ENCODE measurements at places on chromosomes 3 and 15. TPM values are rescaled to one million over a fixed set of nuclear protein-coding genes. Genes with fewer than 3 reads are reported as not detected.

DNA sequence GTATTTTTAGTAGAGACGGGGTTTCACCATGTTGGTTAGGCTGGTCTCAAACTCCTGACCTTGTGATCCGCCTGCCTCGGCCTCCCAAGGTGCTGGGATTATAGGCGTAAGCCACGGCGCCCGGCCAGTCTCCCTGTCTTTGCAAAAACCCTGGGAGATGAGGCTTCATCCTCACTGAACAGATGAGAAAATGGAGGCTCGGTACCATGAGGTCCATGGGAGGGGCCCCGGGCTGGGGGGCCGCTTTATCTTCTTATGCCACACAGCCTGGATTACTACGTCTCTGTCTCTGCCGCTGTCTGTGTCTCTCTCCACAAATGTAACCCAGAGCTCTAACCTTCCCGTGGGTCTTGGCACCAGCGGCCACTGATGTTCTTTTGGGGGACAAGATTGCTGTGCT lies 39.1 kb downstream of the ABTB1 start:
- peaks cover 28% of the 10 kb centered on the region for H3K4me1 ChIP-seq
- H3K27ac ChIP-seq: no peak overlapping the region
- no peaks in the 10 kb centered on the region for H3K27me3 ChIP-seq
- no peak for DNase-seq
- H3K4me3 ChIP-seq: no peak overlapping the region
- H3K36me3 ChIP-seq: no peaks in the 10 kb centered on the region

DNA sequence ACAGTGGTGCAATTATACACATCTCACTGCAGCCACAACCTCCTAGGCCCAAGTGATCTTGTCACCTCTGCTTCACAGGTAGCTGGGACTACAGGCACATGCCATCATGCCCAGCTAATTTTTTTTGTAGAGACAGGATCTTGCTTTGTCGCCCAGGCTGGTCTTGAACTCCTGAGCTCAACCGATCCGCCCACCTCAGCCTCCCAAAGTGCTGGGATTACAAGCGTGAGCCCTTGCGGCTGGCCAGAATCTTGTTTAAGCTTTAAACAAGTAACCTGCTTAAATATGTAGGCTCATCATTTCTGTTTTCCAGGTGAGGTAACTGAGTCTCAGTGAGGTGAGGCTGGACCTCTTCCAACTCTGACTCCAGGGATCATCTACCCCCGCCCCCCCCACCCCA lies 7.7 kb upstream of the PSTPIP1 start:
- H3K36me3 ChIP-seq: no peaks in the 10 kb centered on the region
- H3K27ac ChIP-seq: no peak overlapping the region
- no peak for DNase-seq
- no peaks in the 10 kb centered on the region for H3K27me3 ChIP-seq
- H3K4me1 ChIP-seq: no peaks in the 10 kb centered on the region

DNA sequence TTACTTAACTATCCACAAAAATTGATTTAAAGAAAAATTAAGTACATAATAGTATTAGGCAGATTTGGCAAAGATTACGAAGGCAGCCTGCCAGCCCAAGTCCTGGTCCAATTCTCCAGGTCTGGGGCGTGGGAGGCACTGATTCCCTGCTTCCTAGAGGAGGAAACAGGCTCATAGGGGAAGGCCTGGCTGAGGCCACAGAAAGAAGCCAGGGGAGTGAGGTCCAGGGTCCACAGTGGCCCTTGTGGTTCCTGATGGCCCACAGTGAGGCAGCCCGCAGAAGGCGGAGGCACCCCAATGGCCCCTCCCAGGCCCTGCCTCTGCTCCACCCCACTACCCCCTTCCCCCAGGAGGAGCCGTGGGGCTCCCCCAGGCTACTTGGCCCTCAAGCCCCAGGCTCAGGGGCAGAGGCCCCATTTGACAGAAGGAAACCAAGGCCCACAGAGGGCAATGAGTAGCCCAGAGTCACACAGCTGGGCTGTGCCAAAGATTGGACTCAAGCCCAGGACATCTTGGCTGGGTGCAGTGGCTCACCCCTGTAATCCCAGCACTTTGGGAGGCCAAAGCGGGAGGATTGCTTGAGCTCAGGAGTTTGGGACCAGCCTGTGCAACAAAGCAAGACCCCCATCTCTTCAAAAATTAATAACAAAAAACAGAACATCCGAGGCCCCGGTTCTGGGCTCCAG lies 21.0 kb downstream of the H1-8 start:
- H3K4me1 ChIP-seq: peaks cover 31% of the 10 kb centered on the region
- H3K27me3 ChIP-seq: no peaks in the 10 kb centered on the region
- H3K4me3 ChIP-seq: no peak overlapping the region
- peaks cover 61% of the 10 kb centered on the region for H3K36me3 ChIP-seq
- H3K27ac ChIP-seq: no peak overlapping the region
- no peak for DNase-seq

DNA sequence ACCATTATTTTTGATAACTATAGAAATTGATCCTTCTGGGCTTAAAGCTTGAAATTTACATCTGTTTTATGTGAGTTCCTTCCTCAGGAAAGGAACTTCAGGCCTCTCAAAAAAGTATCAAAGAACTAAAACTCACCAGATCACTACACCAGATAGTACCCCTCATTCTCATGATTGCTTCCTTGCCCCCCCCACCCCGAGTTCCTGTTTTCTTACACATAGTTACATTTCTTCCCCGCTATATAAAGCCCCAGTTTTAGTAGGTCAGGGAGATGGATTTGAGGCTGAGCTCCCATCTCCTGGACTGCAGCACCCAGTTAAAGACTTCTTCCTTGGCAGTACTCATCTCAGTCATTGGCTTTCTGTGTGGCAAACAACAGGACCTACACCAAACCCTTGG lies 80.3 kb upstream of the HRH1 start:
- no peak overlapping the region for H3K4me3 ChIP-seq
- no peaks in the 10 kb centered on the region for H3K36me3 ChIP-seq
- no peak overlapping the region for H3K27ac ChIP-seq
- H3K27me3 ChIP-seq: no peaks in the 10 kb centered on the region
- no peak for DNase-seq

DNA sequence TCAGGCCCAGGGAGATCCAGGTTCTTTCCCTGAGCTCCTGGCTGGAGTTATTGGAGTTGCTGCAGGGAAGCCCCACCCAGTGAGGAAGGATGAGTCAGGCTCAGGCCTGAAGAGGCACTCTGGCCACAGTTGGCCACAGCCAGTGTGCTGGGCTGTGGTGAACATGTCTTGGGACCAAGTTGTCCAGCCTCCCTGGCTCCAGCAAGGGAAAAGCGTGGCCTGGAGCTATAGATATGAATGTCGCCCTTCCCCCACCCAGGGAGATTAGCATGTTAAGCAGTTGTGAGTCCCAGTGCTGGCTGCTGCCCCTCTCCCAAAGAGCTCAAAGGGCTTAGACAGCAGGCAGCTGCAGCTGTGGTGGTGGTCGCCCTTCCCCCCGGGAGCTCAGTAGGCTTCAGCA lies 963.2 kb downstream of the ROBO2 start:
- H3K36me3 ChIP-seq: no peaks in the 10 kb centered on the region
- no peak for DNase-seq
- no peaks in the 10 kb centered on the region for H3K4me1 ChIP-seq
- no peak overlapping the region for H3K4me3 ChIP-seq
- no peak overlapping the region for H3K27ac ChIP-seq
- no peaks in the 10 kb centered on the region for H3K27me3 ChIP-seq

The GOLGA8J gene
- not detected for total RNA-seq

The FOXB1 gene
- total RNA-seq: not detected

GRCh38 chr3:85533586-85533985 lies 574.8 kb downstream of the CADM2 start:
- H3K27ac ChIP-seq: no peak overlapping the region
- H3K4me1 ChIP-seq: no peaks in the 10 kb centered on the region
- DNase-seq: no peak
- H3K27me3 ChIP-seq: no peaks in the 10 kb centered on the region
- H3K36me3 ChIP-seq: no peaks in the 10 kb centered on the region

DNA sequence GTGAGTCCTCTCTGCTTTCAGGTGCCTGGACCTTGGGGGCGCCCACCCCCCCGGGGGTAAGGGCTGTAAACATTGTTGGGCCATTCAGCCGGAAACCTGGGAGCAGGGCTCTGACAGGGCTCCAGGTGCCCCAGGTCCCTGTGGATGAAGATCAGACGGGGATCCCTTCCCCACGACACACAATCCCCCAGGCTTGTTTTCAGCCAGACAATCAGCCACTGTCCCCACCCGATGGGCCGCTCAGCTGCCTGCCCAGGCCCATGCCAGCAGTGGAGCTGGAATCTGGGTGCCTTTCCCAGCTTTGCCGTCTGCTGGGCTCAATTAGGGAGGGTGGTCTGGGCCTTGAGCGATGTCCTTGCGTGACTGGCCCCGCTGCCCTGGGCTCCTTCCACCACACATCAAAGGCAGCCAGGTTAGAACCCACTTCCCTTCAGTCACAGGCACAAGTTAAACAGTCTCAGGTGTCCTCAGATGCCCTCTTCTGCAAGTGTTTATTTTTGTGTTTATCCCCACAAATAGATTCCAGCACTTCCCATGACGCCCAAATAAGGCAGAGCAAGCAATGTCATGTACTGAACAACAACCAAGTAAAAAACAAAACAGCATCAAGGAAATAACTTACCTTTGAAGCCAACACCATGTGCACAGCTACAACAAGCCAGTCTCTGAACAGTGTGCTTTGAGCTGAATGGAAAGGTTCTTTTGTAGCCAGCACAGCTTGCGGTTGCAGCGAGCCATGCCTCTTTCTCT lies 77.0 kb upstream of the ALDH1A3 start:
- DNase-seq: no peak
- no peaks in the 10 kb centered on the region for H3K4me1 ChIP-seq
- H3K27ac ChIP-seq: no peak overlapping the region
- no peaks in the 10 kb centered on the region for H3K27me3 ChIP-seq

The LRTM1 gene
- not detected for total RNA-seq

GRCh38 chr3:128278761-128279600 lies 125.7 kb downstream of the EEFSEC start:
- no peaks in the 10 kb centered on the region for H3K36me3 ChIP-seq
- H3K27me3 ChIP-seq: no peaks in the 10 kb centered on the region
- H3K4me1 ChIP-seq: peaks cover 8% of the 10 kb centered on the region
- DNase-seq: peak; percentile 92
- H3K27ac ChIP-seq: peak overlapping the region; percentile 9

The TRPM1 gene
- total RNA-seq: not detected

The TMCO5A gene
- 1.4 TPM for total RNA-seq

GRCh38 chr3:125179143-125179883 lies 33.2 kb downstream of the SLC12A8 start:
- H3K4me1 ChIP-seq: no peaks in the 10 kb centered on the region
- H3K27ac ChIP-seq: no peak overlapping the region
- H3K4me3 ChIP-seq: no peak overlapping the region
- no peaks in the 10 kb centered on the region for H3K36me3 ChIP-seq
- no peaks in the 10 kb centered on the region for H3K27me3 ChIP-seq
- DNase-seq: no peak

DNA sequence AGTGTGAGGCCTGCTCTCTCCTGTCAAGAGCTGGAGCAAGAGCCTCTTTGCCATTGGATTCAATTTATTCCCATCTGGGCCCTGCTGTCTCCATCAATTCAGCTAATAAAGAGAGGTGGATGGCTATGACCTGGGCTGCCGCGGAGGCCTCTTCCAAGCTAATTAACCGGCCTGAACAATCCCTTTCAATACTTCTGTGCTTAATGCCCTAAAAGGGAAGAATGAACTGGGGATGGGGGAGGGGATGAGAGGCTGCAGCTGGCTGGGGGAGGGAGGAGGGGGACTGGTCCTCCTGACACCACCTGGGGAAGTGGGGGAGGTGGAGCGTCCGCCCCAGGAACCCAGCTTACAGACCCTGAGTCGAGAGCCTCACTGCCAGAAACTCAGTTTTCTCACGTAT lies 33.4 kb upstream of the PRR23E start:
- no peak overlapping the region for H3K4me3 ChIP-seq
- DNase-seq: peak; percentile 24
- H3K4me1 ChIP-seq: no peaks in the 10 kb centered on the region
- H3K36me3 ChIP-seq: no peaks in the 10 kb centered on the region

DNA sequence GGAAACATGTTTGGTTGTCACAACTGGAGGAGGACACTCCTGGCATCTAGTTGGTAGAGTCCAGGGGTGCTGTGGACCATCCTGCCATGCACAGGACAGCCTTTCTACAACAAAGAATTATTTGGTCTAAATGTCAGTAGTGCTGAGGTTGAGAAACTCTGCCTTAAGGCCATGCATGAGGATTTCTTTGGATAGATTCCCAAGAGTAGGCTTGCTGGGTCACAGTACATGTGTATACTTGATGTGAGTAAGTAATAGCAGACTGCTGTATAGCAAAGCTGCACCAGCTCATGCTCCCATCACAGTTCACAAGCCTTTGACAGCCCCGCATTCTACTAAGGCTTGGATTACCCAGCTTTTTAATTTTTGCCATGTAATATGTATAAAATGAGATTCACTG lies 151.3 kb downstream of the MFSD1 start:
- H3K4me3 ChIP-seq: no peak overlapping the region
- no peaks in the 10 kb centered on the region for H3K36me3 ChIP-seq
- no peak overlapping the region for H3K27ac ChIP-seq
- no peaks in the 10 kb centered on the region for H3K4me1 ChIP-seq
- no peak for DNase-seq

The KIF15 gene
- 0.45 TPM for total RNA-seq
